ENCODE measurements at places on chromosomes 16 and 17.

DNA sequence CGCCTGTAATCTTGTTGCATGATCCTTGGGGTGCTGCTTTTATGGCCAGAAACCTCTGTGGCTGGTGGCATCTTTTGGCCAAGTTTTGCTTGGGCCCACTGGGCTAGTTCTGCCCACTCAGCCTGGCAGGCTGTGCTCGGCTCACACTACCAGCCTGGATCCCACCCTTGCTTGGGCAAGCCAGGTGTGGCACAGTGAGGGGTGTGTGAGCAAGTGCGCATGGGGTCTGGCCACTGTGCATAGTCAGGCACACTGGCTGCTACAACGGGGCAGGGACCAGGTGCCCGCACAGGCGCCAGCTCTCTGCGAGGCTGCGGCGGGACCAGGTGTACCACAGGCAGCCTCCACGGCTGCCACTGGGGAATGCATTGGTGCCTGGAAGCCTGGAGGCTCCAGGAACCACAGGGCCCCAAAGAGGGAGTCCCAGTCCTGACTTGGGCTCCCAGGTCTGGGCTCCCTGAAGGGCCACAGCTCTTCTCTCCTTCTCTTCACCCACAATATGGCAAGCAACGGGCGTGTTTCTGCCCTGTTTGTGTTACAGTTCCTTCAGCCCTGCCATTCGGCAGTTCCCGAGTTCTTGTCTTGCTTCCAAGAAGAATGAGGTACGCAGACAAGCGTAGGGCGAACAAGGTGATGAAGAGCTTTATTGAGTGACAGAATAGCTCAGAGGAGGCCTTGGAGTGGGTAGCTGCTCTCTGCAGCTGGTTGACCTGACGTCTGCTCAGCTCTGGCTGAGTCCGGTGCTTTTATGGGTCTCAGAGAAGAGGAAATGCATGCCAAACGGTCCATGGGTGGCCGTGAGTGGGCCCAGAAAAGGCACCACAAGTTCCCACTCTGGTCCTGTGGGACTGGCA is 26.7 kb upstream of the PRM1 start:
- peak; percentile 19 for DNase-seq

GRCh38 chr16:53519417-53520091 is 16.5 kb upstream of the AKTIP start:
- no peak for DNase-seq

DNA sequence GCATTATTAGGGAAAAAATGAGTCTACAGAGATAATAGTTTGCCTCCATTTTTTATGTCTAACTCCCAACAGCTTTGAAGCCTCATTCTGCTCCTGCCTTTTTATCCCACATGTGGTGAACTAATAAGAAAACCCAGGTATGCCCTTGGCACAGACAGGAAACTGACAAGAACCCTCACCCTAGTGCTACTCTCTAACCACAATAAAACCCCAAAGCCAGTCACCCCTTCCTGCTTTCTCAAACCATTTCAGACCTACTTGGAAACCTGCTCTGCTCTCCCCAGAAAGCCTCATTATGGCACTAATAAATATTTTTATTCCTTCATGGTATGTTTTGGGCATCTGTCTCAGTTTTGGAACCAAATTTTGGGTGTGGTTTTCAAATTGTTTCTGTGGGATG is 3.9 kb upstream of the MARVELD3 start:
- DNase-seq = no peak

DNA sequence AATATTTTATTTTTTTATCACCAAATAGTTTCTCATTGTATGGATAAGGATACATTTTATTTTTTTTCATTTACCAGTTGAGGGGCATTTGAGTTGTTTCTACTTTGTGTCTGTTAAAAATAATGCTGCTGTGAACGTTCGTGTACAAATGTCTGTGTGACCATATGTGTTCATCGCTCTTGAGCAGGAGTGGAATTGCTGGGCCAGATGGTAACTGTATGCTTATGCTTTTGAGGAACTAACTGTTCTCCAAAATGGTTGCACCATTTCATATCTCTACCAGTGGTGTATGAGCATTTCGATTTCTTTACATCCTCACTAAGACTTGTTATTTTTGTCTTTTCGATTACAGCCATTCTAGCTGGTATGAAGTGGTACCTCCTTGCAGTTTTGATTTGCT is 212.5 kb upstream of the N4BP1 start:
- DNase-seq = no peak

- no peak for DNase-seq
Observed at GRCh38 chr17:61385577-61386236, 13.9 kb upstream of the TBX2 start.

GRCh38 chr17:82960419-82961271 is 118.8 kb upstream of the METRNL start:
- no peak for DNase-seq

DNA sequence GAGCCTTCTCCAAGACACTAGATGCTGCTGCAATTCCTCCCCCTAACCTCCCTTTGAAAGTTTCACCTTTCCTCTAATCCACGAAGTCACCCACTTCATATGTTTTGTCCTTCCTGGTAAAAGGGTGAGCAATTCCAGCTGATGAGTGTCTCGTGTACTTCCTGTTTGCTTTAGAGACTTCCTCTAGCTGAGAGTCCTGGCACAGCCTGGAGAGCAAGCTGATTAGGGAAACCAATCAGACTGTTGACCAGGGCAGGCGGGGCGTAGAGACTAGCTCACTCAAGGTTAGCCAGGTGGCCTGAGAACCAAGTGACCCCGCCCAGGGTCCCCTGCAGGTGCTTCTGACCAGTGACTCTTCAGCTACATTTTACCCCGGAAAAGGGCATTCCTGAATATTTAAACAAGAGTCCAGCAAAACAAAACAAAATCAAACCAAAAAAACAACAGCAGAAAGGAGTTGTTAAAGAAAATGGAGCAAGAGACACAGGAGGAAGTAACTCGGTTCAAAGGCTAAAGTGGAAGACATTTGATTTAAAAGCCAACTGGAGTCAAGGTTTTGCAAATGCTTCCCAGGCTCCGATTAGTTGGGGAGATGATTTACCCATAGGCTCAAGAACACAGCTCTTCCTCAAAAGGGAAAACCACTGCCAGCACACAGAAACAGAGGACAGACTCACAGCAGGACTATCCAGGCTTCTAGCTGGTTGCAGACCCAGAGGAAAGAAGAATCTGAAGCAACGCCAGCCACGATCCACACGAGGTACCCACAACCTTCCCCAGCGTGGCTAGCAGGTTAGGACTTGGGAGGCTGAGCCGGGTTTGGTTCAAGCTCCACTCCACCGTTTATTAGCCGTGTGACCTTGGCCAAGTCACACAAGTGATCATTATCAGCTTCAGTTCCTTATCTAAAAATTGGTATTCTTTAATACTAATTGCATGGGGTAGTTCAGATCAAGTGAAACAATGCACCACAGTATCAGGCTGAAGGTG is 13.4 kb downstream of the HSPB9 start:
- peak; percentile 69 for DNase-seq

DNA sequence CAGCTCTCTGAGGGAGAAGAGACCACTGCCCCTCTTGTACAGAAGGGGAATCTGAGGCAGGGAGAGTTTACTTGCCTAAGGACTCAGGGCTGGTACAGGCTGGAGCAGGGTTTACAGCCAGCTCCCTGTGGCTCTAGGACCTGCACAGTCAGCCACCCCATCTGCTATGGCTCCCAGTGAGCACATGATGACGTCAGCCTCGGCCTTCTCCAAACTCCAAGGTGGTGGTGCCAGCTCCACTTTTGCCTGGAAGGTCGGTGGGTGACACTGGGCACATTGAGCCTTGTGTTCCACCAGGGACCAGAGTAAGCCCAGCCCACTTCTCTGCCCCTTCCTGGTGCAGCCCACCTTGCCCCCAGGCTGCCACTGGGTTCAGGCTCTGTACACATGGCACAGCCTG is 202.2 kb downstream of the ENGASE start:
- DNase-seq = no peak

DNA sequence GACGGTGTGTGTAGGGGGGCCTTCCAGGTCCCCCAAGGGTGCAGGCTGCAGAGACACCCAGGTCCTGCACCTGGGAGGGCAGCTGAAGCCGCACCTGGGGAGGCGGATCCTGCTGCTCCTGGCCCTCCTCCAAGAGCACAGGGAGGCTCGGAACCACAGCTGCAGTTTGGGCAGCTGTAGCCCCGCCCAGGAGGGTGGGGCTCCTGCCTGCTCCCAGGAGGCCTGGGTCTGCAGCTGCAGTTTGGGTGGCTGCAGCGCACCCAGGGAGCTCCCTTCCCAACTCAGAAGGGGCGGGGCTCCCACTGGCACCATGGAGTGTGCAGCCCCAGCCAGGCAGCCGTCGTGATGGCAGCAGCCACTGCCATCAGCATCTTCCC is 69.4 kb upstream of the NKD1 start:
- DNase-seq = no peak

- DNase-seq = no peak
Observed at GRCh38 chr16:46894036-46894672, 10.0 kb downstream of the GPT2 start.

- peak; percentile 86 for DNase-seq
Observed at GRCh38 chr16:23855010-23855409, 19.2 kb downstream of the PRKCB start.

GRCh38 chr16:29319726-29320125 is 86.8 kb downstream of the NPIPB11 start:
- no peak for DNase-seq

DNA sequence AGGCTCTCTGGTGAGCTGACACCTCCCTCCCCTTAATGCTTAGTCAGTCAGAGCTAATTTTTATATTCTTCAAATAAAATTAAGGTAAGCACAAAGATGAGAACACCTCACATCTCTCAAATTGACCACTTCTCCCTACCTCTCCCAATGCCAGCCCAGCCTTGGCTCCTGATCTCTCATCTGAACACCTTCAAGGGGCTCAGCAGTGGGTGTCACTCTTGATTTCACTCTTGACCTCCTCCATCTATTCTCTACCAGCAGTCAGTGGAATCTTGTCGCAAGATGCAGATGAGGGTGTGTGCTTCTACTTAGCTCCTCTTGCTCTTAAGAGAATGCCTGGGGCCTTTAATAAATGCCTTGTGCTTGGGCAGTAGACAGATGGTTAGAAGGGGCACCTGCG is 309.0 kb upstream of the IRX3 start:
- no peak for DNase-seq

DNA sequence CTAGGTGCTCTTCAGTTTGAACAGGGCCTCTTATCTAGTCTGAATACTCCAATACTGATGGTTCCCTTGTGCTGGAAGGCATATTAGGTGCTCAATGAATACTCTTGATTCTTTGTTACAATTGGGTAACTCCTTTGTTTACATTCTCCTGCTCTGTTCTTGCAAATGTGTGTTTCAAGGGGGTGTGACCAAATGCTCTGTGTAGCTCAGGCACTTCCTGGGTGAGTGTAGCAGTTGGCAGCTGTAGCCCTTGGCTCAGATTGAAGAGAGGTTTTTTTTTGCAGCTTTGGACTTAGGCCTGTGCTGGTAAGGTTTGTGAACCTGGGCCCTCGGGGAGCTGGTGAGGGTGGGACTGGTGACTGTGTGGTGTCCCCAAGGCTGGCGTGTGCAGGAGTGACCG is 20.2 kb downstream of the TBCD start:
- DNase-seq = no peak

DNA sequence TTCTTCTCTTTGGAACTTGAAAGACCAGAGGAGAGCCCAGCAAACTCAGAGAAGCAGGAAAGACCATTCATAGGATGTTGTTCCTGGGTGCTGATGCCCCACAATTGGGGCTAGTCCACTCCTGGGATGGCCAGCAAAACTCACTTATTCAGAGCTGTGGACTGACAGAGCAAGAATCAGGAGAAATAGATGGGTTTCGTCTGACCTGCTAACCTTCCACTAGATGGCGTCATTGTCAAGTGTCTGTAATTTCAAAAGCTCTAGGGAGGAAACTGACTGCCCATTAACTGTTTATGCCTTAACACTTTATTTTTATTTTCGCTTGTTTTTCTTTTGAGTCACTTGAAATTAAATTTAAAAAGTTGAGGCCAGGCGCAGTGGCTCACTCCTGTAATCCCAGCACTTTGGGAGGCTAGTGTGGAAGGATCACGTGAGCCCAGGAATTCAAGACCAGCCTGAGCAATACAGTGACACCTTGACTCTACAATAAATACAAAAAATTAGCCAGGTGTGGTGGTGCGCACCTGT is 28.7 kb upstream of the MILR1 start:
- DNase-seq = peak; percentile 77

- DNase-seq = no peak
Observed at GRCh38 chr17:334974-335481, 17.6 kb downstream of the RPH3AL start.

- DNase-seq = no peak
Observed at GRCh38 chr16:71460236-71460635, 1.8 kb downstream of the ZNF23 start.

- DNase-seq = peak; percentile 94
Observed at GRCh38 chr16:81632392-81633146, 146.5 kb upstream of the PLCG2 start.

DNA sequence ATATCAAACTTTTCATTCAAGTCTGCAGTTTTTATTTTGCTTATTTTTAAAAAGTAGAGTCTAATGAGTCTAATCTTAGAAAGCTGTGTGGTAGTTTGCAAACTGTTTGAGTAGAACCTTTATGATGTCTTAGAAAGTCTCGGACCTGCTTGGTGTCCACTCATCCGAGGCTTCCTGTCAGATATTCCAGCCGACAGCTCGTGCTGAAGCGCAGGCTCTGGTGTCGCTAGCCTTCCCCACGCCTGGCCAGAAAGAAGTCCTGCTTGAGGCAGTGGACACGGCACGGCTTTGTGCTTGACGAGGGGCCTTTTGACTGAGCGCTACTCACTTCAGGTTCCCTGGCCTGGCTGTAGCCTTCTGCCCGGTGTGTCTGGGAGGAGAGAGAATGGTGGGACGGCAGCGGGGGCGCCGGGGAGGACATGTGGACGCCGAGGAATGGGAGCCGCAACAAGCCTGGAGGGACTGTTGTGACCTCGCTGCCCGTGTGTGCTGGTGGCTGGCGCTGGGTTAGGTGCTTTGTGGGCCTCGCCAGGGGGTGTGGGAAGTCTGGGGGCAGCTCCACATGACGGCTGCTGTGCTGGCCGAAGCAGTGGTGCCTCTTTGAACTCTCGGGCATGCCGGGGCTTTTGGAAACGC is 33.5 kb downstream of the BANP start:
- DNase-seq = no peak

DNA sequence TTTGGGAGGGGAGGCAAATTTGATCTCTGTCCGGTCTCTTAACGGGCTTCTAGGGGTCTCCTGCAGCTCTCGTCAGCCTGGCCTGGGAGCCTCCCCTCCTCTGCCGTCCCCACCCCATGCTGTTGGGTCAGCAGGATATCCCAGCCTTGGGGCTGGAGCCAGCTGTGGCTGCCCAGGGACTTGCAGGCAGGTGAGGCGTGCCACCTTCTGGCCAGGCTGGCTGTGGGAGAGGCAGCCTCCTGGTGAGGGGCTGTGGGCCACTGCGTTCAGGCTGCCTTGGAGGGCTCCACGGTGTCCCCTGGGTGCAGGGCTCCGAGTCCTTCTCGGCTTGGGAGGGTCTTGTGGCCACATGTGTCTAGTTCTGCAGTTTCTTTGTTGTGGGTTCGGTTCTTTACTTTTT is 34.6 kb downstream of the TBCD start:
- no peak for DNase-seq

DNA sequence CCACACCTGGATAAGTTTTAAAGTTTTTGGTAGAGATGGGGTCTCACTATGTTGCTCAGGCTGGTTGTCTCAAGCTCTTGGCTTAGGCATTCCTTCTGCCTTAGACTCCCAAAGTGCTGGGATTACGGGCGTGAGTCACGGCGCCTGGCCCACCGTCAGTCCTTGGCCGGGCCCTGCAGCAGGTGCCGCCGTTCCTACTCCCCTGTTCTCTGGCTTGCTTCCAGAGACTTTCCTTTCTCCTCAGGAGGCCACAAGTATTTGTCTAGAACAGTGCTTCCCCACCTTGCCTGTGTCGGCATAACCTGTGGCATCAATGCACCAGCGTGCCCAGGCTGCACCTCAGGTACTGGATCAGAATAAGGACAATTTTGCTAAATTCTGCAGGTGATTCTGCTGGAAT is 3.0 kb upstream of the MGAT5B start:
- no peak for DNase-seq

Data from MV-4-11 (cell line).